Caco-2 (cell line): ENCODE measurements at places on chromosomes 2 and 18. TPM values are rescaled to one million over a fixed set of nuclear protein-coding genes. Genes with fewer than 3 reads are reported as not detected.

DNA sequence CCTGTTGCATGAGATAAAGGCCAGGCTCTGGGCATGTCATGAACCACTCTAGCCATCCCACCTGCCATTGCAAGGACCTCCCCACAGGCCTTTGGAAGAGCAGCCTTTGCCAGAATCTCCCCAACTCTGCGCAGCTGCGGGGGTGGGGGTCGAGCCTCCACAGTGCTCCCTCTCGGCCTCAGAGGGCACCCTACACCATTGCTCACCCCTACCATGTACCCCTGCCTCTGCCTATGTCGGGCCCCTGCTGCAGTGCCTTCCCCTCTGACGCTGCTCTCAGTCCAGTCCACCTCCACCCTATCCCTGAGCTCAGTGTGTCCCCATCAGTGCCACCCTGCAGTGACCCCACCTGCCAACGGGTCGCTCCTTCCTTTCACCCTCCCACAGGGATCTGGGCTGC lies 679.7 kb upstream of the RAB6C start:
- DNase-seq, result no peak

AAMP gene
- 118 and 125 TPM in 2 replicates for total RNA-seq

DNA sequence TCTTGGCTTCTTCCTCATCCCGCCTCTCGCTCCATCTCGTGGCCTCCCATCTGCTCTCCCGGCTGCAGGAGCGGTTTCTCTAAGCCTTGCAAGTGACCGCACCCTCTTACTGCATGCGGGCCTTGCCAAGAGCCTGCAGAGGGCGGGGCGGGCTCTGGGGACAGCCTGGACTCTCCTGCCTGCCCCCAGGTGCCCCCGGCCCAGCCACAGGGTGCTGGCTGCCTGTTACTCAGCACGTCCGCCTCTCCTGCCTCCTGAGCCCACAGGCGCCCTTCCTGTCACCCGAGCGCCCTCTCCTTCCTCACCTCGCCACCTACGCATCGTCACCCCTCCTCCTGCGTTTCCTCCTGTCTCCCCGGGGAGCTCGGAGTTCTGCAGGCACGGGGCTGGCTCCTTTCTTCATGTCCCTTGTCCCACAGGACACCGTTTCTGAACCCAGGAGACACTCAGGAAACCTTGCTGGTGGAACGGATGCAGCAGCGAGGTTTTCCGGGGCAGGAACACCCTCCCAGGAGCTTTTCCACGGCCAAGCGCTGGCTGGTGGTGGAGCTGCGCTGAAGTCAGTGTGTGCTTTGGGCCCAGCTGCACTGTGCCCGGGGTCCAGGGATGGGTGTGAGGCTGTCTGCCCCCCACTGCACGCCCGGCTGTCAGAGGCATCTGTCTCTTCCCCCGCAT lies 28.5 kb downstream of the HPCAL1 start:
- DNase-seq, result no peak

PLGLB1 gene
- total RNA-seq, result 1.3 TPM in 1 of 2 replicates, not detected in the other

RGPD3 gene
- 0.14 and 0.27 TPM in 2 replicates for total RNA-seq

- no peak for DNase-seq
Measured at GRCh38 chr2:188245230-188245629, 46.4 kb upstream of the GULP1 start.

GRCh38 chr18:48940854-48941611 lies 9.7 kb downstream of the SMAD7 start:
- no peak for DNase-seq

- DNase-seq, result peak; percentile 31
Measured at GRCh38 chr18:36809590-36810381, 19.0 kb downstream of the TPGS2 start.

GRCh38 chr2:150520887-150521664 lies 33.6 kb upstream of the RND3 start:
- no peak for DNase-seq

DNA sequence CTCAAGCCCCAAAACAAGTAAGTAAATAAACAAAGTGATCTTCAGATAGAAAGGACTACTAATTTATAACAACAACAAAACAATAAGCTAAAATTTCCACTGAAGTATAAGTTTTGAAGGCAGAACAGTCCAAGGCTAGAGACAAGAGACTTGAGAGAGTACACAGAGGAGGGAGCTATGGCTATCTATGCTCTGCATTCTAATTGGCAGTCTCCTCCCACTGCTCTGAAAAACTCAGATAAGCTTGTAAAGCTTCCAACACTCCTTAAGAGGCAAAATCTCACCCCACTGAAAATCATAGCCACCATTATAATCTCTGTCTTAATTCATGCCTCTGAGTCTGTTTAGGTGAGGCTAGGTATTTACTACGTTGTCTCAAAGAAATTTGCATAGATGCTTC lies 714.6 kb upstream of the LRATD1 start:
- DNase-seq, result no peak

DNA sequence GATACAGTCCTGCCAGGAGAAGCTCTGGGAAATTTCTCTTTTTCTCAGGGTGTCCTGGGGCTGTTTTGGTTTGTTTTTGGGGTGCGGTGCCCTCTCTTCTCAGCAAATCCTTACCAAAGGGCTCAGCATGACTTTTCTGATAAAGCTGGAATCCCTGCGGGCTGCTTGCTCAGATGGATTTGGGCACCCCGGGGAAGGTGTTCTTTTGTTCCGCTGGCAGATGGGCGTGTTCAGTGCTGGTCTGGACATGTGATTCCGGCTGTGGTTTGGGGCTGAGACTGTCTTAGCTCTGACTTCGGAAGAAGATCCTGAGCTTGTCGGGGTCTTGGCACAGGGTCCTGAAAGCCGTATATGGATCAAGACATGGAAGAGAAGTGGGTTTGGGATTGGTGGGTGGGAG lies 134.2 kb upstream of the SPRED2 start:
- DNase-seq, result no peak

STON1 gene
- total RNA-seq, result 1.5 and 1.8 TPM in 2 replicates

ALK gene
- total RNA-seq, result 0.11 TPM in 1 of 2 replicates, not detected in the other

PRSS56 gene
- total RNA-seq, result not detected in 2 replicates

TTC32 gene
- total RNA-seq, result 15.5 and 16.8 TPM in 2 replicates

NDC80 gene
- 51.7 and 52.6 TPM in 2 replicates for total RNA-seq

TMEM169 gene
- 1.1 and 1.3 TPM in 2 replicates for total RNA-seq

DNA sequence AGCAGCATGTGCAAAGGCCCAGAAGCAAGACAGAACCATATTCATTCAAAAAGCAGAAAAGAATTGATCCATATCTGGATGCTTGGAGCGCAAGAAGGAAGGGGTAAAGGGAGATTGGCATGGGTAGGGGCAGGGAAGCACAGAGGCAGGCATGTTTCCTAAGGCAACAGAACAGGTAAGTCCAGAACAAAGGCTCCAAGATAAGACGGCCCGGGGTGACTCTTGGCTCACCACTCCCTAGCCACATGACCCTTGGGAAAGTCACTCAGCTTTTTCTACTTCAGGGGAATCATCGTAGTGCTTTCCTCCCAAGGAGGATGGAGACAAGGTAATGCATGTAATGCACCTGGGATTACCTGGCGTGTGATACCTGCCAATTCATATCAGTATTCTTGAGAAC lies 37.7 kb upstream of the ST3GAL5 start:
- no peak for DNase-seq

XDH gene
- total RNA-seq, result 1.3 and 1.4 TPM in 2 replicates

RTTN gene
- total RNA-seq, result 12.1 and 14.6 TPM in 2 replicates

GRCh38 chr18:53771664-53772063 lies 452.8 kb downstream of the MBD2 start:
- DNase-seq, result no peak

GRCh38 chr2:39737661-39738060 lies 41.4 kb downstream of the THUMPD2 start:
- no peak for DNase-seq
